ENCODE measurements at places on chromosomes 1 and 21.

DNA sequence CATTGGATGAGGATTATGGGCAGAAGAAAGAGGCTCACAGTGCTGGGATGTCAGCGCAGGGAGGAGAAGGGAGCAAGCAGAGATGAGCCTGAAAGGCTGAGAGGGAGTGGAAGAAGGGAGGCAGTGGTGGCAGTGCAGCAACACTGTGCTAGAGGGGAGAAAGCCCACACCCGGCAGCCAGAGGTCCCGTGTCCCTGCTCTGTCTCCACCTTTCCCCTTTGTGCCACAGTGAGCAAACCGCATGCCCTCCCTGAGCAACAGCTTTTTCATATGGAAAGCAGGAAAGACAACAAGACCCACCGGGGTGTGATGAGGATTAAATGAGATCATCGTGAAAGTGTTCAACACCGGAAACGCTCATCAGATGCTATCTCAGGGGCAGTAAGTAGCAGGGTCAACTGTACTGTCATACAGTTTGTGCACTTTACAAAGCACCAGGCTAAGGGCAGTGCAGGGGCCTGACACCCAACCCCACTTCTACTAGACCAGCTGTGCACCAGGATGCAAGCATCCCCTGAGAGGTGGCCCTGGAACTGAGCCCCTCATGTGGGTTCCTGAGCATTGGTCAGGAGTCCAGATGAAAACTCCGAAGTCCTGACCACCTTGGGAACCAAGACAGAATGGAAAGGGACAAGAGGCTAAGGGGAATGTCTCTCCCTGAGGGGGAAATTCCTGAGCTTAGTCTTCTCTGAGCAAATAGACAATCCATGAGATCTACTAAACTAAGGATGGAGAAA, 9.1 kb downstream of the NHLH1 start:
- DNase-seq: no peak

GRCh38 chr1:171582589-171582988, 39.5 kb upstream of the MYOCOS start:
- DNase-seq: no peak

DNA sequence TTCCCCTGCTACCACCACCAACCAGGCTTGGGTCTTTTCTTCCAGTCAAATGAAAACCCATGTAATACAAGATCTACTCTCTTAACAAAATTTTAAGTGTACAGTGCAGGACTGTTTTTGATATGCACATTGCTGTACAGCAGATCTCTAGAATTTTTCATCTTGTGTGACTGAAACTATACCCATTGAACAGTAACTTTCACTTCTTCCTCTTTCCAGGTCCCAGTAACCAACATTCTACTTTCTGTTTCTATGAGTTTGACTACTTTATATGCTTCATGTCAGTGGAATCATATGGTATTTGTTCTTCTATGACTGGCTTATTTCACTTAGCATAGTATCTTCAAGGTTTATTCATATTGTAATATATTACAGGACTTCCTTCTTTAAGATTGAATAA, 45.3 kb upstream of the PLPPR4 start:
- no peak for DNase-seq

DNA sequence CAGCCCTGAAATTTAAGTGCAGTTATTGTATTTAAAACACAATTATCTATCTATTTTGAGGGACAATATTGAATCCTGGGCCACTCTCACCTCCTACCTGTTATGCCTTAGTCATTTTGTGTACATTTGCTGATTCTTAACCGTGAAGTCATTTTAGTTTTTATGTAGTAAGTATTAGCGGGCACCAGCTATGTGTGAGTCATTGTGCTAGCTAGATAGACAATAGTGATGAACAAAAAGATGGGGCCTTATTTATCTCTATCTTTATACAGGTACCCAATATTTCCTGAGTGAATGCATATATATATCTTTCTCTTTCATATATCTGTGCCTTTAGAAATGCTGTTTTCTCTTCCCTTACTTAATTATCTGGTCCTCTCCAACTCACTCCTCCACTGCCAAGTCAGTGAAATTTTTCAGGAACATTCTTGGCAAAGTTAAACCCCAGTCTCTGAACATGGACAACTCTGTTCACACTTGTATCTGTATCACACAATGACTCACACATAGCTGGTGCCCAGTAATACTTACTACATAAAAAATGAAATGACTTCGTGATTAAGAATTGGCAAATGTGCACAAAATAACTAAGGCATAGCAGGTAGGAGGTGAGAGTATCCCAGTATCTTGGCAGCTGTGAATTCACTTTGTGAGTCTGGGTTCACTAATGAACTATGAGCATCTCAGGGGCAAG, 166.0 kb upstream of the C8B start:
- no peak for DNase-seq

Data from uterus (tissue), 4 donors.